ENCODE measurements at places on chromosomes 16 and 17.

- DNase-seq: peak; percentile 85
Observed at GRCh38 chr17:7704601-7705268, at the start of gene EFNB3. Gene EFNB3 (plus strand): TSS chr17:7705202. CDS start chr17:7705599, 397 bp downstream.

- no peak for DNase-seq
Observed at GRCh38 chr17:64480951-64481350, 15.9 kb downstream of the POLG2 start.

DNA sequence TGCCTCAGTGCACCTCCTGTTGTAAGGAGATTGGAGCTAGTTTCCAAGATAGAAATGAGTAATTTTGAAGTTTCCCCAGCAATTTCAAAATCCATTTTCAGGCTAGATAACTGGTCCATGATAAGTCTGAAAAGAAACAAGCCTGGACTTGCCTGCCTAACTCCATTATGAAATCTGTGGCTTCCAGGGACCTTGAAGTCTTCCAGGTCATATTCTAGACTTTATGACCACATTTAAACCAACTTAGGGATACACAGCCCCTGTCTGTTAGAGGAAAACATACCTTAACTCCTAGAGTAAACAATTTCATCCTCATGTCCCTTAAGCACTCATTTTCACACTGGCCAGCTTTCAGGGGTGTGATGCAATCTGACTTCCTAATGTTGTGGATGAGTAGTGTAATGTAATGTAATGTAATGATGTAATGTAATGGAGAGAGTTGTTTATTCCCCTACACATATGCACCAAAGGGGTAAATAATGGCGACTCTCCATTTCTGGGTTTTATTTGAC is 96.7 kb upstream of the FAM20A start:
- DNase-seq: no peak

GRCh38 chr17:17275971-17276370 is 5.1 kb downstream of the COPS3 start:
- no peak for DNase-seq

- no peak for DNase-seq
Observed at GRCh38 chr17:51819341-51820219, 338.9 kb downstream of the CA10 start.

DNA sequence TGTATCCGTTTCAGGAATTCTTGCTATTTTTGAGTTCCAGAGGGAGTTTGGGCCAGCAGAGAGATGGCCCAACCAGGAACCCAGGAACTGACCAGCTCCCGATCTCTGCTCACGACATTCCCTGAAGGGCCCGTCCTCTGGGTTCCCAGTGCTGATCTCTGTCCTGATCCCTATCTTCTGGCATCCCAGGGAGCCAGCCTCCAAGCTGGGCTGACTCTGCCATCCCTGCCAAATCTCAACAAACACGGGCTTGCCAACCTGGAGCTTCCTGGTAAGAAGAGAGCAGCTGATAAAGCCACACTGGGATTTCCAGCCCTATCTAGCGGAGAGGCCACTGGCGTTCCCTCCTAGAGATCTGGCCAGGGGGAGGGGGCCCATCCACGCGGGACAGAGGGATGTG is 16.2 kb downstream of the GPRC5B start:
- no peak for DNase-seq

DNA sequence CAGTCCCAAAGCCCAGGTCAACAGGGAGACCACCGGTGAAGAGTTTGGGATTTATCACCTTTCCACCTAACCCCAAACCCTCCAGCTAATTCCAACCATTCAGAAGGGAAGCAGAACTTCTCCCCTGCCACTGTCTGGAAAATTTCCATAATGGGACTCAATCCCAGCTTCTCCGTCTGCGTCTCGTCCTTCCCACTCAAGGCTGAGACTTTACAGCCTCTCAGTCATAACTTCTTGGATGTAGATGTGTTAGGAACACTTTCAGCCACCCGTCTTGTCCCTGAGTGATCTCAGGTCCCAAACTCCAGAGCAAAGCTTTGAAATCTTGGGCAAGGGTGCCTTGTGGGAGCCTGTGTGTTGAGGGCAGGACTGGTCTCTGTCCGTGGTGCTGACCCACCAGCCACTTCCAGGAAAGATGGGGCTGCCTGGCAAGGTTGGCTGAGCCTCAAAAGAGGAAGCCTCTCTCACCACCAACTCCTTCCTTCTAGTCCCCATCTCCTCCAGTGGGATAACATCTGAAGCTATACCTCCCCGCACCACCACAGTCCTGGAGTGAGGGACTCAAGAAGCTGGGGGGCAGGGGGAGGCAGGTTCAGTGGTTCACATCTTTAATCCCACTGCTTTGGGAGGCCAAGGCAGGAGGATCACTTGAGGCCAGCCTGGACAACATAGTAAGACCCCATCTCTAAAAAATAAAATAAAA is 9.3 kb downstream of the GAS2L2 start:
- no peak for DNase-seq

DNA sequence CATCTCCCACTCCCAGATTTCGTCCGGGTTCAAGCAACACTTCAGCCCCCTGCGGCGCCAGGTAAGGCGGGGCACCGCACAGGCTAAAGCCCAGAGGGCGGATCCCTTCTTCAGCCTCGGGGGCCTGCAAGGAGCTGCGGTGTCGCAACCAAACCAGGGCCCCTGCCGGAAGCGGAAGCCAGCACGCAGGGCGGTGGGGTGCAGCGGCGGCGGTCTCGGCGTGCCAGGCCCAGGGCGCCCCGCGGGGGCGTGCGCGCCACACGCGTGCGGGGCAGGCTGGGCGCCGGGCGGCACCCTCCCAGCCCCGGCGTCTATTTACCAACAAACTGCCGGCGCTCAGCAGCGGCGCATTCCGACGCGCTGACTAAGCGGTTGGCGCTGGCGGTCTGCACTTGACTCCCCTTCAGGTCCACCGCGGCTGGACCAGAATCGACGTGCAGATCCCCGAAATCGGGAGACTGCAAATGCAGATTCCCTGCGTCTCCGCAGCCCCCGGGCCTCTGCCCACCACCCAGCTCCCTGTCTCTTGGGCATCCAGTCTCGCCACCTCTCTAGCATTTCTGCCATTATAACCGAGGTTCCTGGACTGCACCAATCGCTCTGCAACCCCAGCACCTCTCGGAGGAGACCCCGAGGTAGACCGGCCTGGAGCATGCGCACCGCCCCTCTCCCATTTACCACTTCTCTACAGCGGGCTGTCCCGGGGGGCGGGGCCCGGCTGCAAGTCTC is 421 bp upstream of the DLX4 start:
- peak; percentile 82 for DNase-seq

DNA sequence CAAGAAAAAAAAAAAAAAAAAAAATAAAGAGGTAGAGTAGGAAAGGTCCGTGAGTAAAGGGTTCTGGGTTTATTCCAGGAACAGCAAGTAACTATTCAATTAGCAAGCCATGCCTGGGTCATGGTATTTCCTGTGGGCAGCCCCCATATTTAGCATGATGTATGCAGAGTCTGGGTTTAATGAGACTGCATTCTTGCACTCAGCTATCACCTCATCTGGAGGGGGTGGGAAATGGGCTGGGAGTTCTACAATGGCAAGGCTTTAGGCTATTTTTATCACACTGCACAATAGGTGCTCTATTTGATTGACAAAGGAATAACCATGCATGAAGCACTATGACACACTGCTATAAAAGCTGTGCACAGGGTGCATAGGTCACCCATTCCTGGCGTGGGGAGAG is 104.0 kb upstream of the CCL2 start:
- DNase-seq: no peak

- peak; percentile 89 for DNase-seq
Observed at GRCh38 chr17:73800893-73801292, 156.6 kb upstream of the SDK2 start.

- no peak for DNase-seq
Observed at GRCh38 chr17:54932711-54933110, 32.1 kb downstream of the TOM1L1 start.

DNA sequence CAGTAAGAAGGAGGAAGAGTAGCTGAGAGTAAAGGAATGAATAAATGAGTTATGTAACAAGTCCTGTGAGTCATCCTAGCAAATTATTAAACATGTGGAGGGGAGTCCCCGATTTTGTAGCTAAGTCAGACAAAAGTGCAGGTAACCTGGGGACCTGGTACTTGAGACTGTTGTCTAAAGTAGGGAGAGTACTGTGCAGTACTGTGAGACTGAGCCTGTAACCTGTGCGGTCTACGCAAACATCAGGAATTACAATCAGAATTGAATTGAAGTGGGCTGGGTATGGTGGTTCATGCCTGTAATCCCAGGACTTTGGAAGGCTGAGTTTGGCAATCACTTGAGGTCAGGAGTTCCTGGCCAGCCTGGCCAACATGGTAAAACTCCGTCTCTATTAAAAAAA is 35.7 kb downstream of the IKZF3 start:
- DNase-seq: no peak

GRCh38 chr16:25107466-25107792 is 4.1 kb upstream of the LCMT1 start:
- no peak for DNase-seq

DNA sequence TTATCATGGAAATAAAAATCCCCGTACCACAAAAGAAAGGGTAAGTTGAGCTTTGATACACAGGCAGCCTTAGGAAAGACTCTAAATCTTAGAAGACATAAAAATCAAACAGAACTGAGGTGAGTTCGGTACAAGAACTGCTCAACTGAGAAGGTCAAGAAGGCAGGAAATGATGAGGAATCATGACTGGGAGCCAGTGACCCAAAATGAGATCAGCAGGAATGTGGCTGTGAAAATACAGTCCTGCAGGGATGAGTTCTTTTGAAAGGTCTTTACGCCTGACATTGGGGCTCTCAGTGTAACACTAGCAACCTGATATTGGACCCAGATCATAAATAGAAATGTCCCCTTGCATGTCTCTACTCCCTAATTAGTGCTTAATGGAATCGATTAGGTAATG is 56.3 kb upstream of the CDH11 start:
- DNase-seq: no peak

GRCh38 chr16:89115216-89115861 is 21.7 kb downstream of the ACSF3 start:
- no peak for DNase-seq

GRCh38 chr16:67551091-67551490 is 11.2 kb upstream of the CTCF start:
- DNase-seq: no peak

DNA sequence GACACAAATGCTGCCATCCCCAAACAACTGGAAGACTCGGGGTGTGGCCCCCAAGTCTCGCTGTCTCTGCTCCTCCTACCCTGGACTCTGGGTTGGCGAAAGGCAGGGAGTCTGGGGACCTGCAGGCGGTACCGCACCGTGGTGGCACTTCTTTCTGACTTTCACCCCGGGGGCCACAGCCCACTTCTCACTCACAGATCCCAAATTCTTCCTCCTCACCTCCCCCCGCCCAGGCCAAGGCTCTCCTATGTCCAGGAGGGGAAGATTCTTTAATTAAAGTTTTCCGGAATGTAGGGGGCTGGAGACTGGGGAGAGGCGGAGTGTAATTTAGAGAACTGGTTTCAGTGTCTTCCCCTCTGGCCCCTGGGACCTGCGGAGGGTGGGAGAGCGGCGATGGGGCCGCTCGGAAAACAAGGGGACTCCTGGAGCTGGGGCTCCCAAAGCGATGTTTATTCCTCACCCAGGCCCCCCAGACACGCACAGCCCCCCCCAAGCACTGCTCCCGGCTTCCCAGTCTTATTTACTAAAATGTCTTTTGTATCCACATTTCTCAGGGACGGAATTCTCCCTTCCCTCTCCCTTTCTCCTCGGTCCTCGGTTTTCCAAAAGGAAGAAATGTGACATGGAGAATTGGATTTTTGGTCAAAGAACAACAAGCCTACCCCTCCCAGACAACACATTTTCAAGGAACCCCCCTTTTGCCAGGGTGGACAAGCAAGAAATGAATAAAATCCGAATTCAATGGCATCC is 1.2 kb downstream of the WNT3 start:
- DNase-seq: no peak

DNA sequence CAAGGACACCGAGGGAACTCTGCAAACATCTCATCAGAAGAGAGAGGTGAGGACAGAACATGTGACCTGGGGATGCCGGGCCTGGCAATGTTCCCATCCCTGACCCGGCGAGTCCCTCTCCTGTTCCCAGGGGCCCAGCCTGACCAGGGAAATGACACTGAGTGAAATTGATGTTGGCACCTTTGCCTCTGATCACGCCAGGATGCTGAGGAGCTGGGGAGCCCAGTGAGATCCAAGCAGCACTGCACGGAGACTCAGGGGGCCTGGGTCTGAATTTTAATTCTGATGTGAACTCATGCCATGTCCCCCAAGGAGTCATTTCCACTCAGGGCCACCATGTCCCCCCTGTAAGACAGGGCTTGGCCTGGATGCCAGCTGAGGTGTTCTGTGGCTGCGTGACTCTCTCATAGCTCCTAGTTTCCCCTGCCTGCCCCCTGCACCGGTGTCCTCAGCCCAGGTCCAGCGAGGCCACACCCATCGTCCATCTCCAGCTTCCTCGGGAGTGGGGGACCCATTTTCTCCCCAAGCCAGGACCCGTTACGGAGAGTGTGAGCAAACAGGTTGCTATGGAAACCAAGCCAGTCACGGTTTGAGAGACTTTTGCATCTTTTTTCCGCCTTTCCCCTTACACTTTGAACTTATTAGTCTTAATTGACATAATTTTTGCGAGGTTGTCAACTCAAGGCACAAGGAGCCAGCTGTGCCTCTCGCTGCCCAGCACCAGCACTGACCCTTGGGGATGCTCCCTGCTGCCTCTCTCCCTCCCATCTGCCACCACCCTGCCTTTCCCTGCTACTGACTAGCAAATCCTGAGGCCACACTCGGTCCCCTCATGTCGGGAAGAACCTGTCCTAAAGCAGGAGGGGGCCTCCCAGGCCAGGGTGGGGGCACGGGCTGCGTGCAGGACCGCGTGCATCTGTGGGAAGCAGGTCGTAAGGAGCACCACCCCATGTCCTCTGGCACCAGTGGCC is 150.0 kb downstream of the SDK2 start:
- DNase-seq: no peak

DNA sequence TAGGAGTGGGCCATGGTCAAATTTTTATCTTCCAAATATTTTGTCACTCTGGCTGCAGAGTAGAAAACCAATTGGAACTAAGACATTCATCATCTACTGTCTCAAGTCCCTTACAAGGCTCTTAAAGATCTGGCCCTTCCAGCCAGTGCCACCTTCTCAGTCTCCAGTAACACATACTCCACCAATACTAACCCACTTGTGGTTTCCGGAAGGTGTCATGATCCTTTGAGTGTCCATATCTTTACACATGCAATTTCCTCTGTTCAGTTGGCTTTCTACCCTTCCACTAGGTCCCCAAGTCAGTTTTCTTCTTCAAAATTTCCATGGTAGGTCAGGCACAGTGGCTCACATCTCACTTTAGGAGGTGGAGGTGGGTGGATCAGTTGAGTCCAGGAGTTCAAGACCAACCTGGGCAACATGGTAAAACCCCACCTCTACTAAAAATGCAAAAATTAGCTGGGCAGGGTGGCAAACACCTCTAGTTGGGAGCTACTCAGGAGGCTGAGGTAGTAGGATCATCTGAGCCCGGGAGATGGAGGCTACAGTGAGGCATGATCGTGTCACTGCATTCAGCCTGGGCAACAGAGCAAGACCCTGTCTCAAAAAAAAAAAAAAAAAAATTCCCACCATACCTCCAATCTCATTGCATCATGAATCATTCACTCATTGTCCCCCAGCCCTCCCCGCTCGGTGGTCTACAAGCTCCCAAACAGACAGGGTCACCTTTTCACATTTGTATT is 6.0 kb upstream of the GRB2 start:
- no peak for DNase-seq

- no peak for DNase-seq
Observed at GRCh38 chr17:33745047-33745760, 452.1 kb upstream of the ASIC2 start.

GRCh38 chr16:82971126-82971525 is 344.4 kb downstream of the CDH13 start:
- no peak for DNase-seq
